ENCODE measurements at places on chromosomes 2 and 18.

DNA sequence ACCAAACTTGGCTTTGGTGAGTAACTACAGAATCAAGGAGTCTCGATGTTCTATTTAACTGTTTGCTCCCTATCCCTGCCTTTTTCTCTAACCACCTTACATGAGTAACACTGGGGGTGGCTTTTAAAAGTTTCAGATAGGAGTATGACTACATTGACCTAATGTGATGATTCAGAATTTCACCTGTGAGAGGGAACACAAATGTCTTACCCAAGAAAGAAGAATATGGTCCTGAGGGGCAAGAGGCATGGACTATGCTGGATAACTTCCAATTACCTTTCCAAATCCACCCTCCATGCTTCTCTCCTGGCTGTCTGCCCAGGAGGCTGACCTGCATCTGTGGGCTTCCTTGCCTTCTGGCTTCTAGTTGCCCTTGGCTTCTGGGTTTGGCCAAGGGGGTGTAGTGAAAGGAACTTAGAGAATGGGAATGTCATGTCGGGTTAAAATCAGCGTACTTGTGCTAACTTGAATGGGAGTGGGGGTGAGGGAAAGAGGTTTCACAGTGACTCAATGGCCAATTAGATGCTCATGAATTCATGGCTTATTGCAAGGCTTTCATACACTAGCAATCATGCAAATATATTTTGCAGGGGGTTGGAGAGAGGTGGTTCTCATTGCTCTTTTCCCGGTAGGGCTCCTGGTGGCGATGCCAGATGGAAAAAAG lies 5.3 kb upstream of the IL36G start:
- DNase-seq = no peak

DNA sequence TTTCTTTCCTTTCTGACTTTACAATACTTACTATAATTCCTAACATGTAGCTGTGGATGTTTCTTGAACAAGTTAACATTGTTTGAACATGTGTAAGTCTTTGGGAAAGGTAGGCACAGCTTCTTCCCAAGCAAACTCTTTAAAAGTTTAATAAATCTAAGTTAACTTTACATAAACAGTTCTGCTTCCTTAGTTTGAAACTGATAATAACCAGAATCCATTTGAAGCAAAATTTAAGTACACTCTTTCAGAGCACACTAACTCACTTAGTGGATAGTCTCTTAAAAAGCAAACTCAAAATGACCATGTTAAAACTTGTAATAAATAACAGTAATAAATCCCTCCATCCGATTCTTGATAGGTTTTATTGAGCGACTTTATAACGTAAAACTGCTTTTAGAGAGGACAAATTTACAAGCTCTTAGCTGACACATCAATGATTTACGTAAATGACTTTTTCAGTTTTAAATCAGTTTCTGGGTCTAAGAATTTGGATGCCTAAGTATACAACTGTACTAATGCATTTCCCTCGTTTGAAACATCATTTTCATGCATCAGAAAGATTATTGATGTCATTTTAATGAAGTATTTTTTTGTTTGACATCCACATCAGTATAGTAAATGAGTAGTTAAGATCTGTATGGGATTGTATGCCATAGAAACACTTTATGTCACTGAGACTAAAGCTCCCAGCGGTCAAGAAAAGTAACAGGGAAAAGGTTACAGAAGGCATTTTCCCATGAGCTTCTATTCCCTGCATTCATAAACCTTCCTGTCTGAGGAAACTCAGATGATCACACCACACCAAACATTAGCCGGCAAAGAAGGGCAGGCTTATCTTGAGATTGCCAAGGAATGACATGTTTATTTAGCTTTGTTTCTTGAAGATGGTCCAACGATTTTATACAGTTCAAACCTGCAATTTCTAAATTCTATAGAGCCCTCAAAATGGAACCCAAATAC lies 67.5 kb downstream of the PDE1A start:
- no peak for DNase-seq

GRCh38 chr2:26530240-26530540 lies 52.3 kb upstream of the OTOF start:
- DNase-seq = peak; percentile 39

GRCh38 chr18:62992877-62993365 lies 277.6 kb downstream of the PHLPP1 start:
- DNase-seq = no peak

DNA sequence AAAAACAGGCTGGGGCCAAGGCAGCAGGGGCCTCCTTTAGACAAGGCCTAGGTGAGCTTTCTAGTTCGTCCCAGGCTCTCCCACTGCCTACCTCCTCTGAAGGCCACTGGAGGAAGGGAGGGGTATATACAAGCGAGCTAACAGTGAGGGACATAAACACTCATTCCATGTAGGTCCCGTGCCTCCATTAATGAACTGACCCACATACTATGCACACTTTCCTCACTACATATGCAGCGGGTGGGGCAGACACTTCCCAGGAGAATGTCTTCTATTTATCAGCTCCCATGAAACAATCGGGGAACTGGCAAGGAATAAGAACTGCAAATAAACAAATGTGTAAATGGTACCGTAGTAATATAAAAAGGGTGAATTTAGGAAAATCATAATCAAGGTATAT lies 336.5 kb downstream of the NBAS start:
- DNase-seq = no peak

Data from natural killer cell treated with Interleukin-12 subunit alpha and Interleukin-12 subunit beta and Interleukin-15 and Interleukin-18, amount 100 ng/mL, for 72 hours (primary cell).